ENCODE measurements at places on chromosomes 16 and 17.

DNA sequence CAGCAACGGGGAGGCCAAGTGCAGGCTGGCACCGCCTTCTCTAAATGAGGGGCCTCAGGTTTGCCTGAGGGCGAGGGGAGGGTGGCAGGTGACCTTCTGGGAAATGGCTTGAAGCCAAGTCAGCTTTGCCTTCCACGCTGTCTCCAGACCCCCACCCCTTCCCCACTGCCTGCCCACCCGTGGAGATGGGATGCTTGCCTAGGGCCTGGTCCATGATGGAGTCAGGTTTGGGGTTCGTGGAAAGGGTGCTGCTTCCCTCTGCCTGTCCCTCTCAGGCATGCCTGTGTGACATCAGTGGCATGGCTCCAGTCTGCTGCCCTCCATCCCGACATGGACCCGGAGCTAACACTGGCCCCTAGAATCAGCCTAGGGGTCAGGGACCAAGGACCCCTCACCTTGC lies 18.5 kb downstream of the NGFR start:
- H3K27me3 ChIP-seq: peaks cover 16% of the 10 kb centered on the region
- no peak overlapping the region for H3K4me3 ChIP-seq
- DNase-seq: no peak
- H3K27ac ChIP-seq: peak overlapping the region; percentile 78

DNA sequence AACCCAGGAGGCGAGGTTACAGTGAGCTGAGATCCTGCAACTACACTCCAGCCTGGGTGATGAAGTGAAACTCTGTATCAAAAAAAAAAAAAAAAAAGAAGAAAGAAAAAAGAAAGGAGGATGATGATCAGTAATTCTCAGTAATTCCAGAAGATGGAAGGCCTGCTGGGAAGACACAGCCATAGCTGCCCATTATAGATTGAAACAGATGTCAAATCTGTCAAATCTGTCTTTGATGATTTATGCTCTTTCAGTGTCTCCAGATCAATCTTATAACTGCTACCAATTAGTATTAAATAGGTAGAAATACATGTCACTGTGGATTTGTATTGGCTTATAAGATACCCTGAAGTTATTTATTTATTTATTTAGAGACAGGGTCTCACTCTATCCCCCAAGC lies 42.9 kb upstream of the CPPED1 start:
- H3K4me3 ChIP-seq: no peak overlapping the region
- H3K4me1 ChIP-seq: no peaks in the 10 kb centered on the region
- H3K36me3 ChIP-seq: no peaks in the 10 kb centered on the region
- no peak overlapping the region for H3K27ac ChIP-seq

- no peak for DNase-seq
- no peak overlapping the region for H3K4me3 ChIP-seq
Observed at GRCh38 chr17:22266231-22266630, 573.9 kb downstream of the KCNJ18 start.

DNA sequence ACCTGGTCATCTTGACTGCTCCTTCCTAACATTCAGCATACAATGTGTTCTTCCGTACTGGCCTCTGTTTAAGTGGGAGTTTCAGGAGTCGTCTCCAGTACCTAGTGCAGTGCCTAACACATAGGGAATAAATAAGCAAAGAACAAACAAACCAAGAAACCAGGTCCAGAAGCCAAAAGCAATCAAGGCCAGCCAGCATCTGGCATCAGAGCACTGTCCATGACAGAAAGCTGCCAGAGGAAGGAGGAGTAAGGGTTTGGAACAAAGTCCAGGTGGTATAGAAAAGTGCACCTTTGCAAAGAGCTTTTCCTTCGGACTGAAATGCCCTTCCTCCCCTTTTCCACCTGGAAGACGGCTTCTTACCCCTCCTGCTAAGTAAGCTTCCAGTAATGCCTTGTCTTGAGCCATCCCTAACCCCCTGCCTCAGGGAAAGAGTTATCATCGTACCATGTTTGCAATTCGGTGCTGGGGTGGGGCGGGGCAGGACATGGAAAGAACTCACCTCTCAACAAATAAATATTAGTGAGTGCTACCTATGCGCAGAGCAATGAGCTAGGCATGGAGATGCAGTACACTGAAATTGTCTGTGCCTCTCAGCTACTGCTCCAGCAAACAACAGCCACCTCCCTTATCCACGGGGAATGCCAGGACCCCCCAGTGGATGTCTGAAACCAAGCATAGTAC lies 47.6 kb downstream of the C17orf67 start:
- H3K27ac ChIP-seq: no peak overlapping the region
- no peak overlapping the region for H3K4me3 ChIP-seq
- no peaks in the 10 kb centered on the region for H3K36me3 ChIP-seq
- H3K27me3 ChIP-seq: peaks cover 22% of the 10 kb centered on the region
- DNase-seq: no peak

Data from neural crest cell (in vitro differentiated cells).